Stimulated activated CD4-positive, alpha-beta T cell treated with anti-CD3 and anti-CD28 coated beads, Interleukin-2, amount 100 ng/mL, for 48 hours (primary cell): ENCODE measurements at places on chromosomes 4 and X.

GRCh38 chrX:52988985-52989917, 30.9 kb upstream of the FAM156A start:
- DNase-seq = no peak

DNA sequence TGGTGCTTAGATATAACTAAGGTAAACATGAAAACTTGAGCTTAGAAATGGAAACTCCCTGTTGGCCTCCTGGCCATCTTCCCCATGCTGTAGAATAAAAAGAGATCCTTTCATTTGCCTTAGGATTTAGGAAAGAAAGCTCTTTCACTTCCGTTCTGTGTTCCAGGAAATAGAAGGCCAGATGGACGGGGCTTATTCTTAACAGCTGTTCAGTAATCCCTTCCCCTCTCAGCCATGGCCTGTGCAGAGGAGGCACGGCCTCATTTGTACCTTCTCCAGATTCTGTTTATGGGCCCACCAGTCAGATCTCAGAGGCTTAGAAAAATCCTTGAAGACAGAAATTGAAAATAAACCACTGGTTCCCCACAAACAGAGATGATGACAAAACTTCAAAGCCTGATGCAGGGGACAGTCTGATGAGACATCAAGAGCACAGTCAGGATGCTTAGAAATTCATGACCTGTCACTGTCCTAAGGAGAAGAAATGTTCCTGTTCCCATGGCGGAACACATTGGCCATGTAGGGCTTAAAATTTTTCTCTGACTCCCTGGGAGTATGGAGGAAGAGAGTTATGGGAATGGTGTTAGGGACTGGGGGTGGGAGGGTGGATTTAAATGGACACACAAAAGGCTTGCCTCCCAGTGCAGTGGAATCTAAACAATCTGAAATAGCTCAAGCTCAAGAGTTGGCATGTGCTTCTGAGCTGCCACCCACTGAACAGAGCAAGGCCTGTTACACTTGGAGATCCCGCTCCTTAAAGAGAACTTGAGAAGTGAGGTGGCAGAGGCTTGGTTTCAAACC, 188.8 kb downstream of the SOWAHB start:
- DNase-seq = no peak

DNA sequence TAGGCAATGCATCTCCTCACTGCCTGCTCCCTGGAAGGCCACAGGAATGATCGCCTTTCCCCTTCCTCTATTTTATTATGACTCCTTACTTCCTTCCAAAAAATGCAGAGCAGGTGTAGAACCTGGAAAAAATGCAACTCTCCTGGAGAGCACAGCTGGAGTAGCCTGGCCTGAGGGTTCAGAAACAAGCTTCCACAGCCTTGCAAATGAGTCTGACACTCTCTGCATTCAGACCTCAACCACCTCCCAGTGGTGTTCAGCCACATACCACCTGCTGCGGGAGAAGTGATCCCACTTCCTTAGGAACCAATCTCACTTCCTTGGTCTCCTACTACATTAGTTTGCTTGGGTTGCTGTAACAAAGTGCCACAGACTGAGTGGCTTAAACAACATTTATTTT, 368.1 kb upstream of the NOCT start:
- DNase-seq = no peak

- no peak for DNase-seq
These were observed 214.9 kb downstream of the CXXC4 start for GRCh38 chr4:104279744-104280143.

DNA sequence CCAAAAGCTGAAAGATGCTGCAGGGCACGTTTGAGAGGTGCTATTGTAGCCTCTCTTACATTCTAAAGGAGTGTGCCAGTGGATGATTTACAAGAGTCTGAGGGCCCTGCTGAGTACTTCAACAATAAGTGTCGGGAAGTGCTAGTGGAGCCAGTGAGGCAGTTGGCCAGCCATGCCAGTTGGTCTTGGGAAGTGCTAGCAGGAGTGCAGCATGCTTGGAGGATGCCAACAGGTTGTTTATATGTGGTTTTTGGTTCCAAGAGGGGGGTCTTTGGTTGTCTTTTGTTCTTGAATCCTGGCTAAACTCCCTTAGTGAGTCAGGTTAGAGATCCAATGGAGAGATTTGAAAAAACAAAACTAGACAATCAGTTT, 335.3 kb downstream of the PABPC4L start:
- no peak for DNase-seq

- no peak for DNase-seq
These were observed 12.2 kb downstream of the EGFL6 start for GRCh38 chrX:13581554-13581953.

DNA sequence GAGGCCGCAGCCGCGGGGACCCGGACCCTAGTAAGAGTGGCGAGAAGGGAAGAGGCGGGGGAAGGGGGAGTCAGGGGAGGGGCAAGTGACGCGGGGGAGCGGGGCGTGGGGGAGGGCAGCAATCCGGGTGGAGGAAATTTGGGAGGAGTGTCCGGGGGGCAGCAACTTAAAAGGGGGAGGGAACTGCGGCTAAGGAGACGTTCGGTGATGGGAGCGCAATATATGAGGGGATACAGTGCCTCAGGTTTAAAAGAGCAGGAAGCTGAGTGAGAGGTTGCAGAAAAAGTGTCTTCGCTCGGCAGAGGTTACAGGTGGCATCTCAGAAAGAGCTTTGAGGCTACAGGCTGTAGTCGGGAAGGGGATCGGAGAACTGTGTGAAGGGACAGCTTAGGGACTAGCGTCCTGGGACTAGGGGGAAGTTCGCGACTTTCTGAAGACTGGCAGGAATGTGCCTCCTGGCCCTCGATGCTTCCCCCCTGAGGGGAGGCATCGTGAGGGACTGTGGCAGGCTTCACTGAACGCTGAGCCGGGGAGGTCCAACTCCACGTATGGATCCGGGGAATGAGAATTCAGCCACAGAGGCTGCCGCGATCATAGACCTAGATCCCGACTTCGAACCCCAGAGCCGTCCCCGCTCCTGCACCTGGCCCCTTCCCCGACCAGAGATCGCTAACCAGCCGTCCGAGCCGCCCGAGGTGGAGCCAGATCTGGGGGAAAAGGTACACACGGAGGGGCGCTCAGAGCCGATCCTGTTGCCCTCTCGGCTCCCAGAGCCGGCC, 519 bp downstream of the FOXO4 start:
- DNase-seq = no peak

DNA sequence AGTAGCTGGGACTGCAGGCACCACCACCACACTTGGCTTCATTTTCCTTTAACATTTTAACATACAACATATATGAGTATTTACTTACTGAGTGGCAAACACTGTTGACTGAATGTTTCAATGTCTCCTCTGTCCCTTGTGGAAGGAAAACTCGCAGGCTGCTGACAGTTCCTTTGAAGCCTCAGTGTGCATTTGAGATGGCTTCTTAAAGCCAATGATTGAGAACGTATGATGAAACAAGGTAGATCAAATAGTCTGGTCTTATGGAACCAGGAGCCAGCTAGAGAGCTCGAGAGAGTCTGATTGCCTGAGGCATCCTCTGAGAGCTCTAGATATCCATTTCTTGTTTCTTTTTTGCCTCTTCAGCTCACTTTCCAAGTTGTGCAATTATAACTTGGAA, 43.0 kb upstream of the PDLIM3 start:
- DNase-seq = no peak

DNA sequence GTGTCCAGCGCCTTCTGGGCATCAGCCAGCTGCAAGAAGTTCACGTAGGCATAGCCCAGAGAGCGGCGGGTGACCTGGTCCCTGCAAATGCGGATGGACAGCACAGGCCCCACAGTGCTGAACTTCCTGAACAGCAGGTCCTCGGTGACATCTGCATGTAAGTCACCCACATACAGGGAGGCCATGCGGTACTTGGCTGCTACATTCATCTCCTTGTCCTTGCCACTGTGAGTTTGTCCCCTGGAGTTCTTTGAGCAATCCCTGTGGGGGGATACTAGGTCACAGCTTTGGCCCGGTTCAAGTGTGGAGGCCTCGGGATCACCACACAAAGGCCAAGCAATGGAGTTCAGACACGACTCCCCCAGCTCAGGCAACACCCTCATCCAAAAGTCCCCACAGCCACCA, 776 bp downstream of the PABPC4L start:
- no peak for DNase-seq

- DNase-seq = no peak
These were observed 63.8 kb upstream of the HPRT1 start for GRCh38 chrX:134396174-134396573.

- DNase-seq = no peak
These were observed 396.5 kb downstream of the DCAF12L2 start for GRCh38 chrX:125769628-125770027.

DNA sequence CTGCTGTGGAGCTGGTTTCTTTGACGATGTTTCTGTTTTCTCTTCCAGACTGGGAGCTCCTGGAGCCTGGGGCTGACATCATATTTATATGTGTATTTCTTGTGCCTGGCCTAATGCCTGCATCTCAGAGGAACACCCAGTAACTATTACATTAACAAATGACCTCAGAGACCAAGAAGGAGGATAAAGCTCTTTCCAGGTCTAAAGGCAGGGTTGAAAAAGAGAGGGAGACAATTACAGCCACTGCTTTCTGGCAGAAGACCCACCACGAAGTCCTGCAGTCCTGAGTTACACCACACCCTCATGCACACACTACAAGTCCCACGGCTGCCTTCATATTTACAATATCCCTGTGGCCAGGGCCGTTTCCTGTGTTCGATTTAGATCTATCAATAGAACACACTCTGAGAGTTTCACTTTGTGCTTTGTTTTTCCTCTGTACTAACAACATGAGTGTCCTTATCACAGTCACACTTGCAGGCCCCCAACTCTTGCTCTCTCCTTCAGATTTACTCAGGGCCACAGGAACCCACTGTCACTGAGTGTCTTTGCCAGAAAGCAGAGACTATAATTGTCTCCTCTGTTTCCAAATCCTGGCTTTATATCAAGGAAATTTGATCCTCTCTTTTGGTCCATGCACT, 535.5 kb downstream of the MID1IP1 start:
- no peak for DNase-seq

GRCh38 chr4:176030391-176030790, 35.2 kb upstream of the WDR17 start:
- DNase-seq = no peak

DNA sequence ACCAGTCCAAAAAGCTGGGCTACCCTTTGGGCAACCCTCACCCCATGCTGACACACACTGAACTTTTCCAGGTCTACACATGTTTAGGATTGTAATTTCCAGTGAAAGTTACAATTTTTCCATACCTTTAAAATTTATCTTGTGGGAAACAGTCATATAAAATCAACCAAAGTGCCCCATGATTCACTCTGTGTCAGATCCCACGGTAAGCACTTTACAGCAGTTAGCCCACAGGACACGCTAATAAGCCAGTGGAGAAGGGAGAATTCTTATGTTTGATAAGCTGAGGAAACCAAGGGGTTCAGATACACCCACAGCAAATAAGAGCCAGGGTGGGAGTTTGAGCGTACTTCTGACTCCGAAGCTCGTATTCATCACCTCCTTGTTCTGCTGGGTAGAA, 72.4 kb upstream of the TBL1X start:
- no peak for DNase-seq

DNA sequence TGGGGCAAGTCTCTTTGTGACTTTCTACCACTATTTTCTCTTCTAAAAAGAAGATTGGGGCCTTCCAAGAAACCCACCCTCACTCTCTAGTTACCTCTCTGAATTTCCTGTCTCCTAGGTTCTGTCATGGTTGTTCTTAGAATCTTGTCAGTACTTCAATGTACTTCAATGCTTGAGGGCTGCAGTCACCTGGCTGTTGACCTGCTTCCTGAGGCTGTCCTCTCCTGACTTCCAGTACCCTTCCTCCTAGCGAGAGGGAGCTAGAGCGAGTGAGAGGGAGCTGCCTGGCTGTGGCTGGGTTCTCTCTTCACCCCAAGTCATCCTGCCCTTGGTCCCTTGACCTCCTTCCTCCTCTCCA, 17.7 kb downstream of the CD99L2 start:
- DNase-seq = no peak

- peak; percentile 80 for DNase-seq
These were observed at the start of gene ZNF141 for GRCh38 chr4:337143-337931. Gene ZNF141 (plus strand): TSS chr4:337814. CDS start chr4:337984, 170 bp downstream.
